ENCODE measurements at places on chromosomes 4 and X.

GRCh38 chrX:143636831-143637230, 930 bp upstream of the SLITRK4 start:
- no peak for DNase-seq

GRCh38 chr4:140037353-140038030, 116.5 kb downstream of the MAML3 start:
- peak; percentile 93 for DNase-seq

DNA sequence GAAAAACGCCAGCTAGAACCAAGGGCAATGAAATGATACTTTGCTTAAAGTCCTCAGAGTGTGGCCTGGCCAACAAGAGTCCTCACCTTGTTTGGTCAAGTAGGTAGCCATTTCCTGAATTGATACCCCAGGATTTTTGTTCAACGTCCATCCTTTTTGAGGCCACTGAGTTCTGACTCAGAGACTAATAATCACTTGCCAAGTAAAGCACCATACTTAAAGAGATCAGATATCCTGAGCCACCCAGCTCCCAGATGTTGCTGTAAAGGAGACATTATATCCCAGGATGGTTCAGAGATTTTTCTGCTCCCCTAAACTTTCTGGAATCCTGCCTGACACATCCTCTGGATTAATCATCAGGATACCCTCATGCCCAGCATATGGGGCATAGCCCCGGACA, 190.9 kb downstream of the RAP1GDS1 start:
- no peak for DNase-seq

- no peak for DNase-seq
Observed at GRCh38 chrX:51047950-51048349, 137.4 kb downstream of the BMP15 start.

DNA sequence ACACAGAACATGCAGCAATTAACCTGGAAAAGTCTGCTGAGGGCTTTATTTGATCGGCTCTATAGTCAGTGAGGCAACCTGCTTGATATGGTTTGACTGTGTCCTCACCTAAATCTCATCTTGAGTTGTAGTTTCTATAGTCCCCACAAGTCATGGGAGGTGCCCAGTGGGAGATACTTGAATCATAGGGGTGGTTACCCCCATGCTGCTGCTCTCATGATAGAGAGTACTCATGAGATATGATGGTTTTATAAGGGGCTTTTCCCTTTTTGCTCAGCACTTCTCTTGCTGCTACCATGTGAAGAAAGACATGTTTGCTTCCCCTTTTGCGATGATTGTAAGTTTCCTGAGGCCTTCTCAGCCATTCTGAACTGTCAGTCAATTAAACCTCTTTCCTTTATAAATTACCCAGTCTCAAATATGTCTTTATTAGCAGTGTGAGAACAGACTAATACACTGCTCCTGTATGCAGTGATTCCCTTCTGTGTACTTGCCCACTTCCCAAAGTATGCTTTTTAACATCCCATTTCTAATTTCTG, 78.2 kb downstream of the NPFFR2 start:
- no peak for DNase-seq

DNA sequence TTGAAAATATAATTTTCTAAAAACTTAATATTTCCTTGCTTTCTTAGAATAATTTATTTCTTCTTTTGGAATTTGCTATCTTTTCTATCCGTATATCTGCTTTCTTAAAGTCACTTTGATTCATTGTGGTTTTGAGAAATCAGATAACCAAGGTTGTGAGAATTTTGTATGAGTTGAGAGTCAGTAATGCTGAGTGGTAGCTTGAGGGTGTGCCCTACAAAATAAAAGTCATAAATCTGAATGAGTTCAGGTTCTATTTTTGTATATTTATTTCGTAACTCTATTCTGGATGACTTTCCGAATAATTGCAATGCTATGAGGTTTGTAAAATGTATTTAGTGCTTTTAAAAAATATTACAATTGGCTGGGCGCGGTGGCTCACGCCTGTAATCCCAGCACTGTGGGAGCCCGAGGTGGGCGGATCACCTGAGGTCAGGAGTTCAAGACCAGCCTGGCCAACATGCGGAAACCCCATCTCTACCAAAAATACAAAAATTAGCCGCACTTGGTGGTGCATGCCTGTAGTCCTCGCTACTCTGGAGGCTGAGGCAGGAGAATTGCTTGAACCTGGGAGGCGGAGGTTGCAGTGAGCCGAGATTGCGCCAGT, 8.9 kb downstream of the COPS4 start:
- no peak for DNase-seq

DNA sequence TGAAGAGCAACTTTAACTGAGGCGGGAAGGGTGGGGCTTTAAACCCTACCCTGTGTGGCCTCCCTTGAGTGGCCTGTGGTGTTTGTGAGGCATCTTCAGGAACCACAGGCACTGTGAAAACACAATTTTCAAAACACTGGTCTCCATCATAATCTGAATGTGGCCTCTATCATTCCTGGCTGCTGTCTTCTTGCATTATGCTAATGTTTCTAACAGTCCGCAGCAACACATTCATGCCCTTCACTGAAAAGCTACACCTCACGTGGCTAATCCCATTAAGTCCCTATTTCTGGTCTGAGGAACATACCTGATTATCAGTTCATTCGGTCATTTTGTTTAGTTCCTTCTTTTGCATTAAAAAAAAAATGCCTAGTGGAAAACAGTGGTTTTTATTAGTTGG, 94.6 kb downstream of the F11 start:
- no peak for DNase-seq

GRCh38 chrX:57227691-57228090, 58.8 kb upstream of the FAAH2 start:
- no peak for DNase-seq

GRCh38 chr4:128831531-128832242, 22.2 kb downstream of the JADE1 start:
- no peak for DNase-seq

GRCh38 chrX:111467896-111468295, 43.5 kb upstream of the SERTM2 start:
- DNase-seq: no peak

GRCh38 chr4:158211222-158211621, 936 bp downstream of the TMEM144 start:
- DNase-seq: no peak

DNA sequence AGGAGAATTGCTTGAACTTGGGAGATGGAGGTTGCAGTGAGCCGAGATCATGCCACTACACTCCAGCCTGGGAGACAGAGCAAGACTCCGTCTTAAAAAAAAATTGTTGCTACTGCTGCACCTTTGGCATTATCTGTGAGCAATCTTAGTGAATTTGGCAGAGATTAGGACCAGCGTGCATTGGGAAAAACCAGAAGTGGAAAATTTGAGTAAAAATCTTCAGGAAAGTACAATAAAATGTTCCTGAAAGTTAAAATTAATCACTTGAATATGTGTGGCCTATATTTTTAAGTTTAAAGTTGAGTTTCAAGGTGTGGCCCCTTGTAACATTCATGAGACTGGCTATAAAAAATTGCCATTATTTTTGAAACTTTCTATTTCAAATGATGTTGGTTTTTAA, 85.1 kb downstream of the SPRY1 start:
- no peak for DNase-seq

GRCh38 chr4:15740764-15741404, 37.2 kb upstream of the CD38 start:
- no peak for DNase-seq

DNA sequence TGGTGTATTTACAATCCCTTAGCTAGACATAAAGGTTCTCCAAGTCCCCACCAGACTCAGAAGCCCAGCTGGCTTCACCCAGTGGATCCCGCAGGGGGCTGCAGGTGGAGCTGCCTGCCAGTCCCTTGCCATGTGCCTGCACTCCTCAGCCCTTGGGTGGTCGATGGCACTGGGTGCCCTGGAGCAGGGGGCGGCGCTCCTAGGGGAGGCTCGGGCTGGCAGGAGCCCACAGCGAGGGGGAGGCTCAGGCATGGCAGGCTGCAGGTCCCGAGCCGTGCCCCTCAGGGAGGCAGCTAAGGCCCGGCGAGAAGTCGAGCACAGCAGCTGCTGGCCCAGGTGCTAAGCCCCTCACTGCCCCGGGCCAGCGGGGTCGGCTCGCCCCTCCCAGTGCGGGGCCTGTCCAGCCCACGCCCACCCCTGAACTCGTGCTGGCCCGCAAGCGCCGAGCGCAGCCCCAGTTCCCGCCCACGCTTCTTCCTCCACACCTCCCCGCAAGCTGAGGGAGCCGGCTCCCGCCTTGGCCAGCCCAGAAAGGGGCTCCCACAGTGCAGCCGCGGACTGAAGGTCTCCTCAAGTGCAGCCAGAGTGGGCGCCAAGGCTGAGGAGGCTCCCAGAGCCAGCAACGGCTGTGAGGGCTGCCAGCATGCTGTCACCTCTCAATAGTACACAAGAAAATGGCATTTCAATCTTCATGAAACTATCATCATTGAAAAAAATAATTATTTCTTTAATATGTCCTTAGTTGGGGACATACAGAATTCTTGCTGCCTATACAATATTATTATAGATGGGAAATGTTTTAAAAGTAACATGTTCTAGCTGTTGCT, 189.1 kb downstream of the SLC7A11 start:
- DNase-seq: no peak

DNA sequence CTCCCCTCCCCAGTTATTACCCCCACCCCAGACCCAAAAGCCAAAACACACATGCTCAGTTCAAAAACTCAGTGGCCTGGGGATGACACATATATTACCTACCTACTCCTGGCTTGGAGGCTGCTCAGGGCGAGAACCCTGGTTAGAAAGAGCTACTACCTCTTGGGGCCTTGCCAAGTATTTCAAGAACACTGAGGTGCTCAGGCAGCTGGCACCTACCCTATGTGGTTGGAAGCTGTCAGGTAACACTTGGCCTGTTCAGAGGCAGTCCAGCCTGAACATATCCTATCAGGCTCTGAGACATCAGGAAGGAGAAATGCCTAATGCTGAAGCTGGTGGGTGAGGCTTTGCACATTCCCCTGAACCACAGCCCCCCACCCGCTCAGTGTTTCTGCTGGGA, 4.9 kb downstream of the BCAP31 start:
- DNase-seq: no peak

GRCh38 chr4:80586716-80587115, 251.2 kb downstream of the CFAP299 start:
- no peak for DNase-seq

GRCh38 chr4:42497142-42497910, 100.0 kb downstream of the SHISA3 start:
- no peak for DNase-seq

- no peak for DNase-seq
Observed at GRCh38 chr4:158836002-158836369, 67.2 kb downstream of the FNIP2 start.

GRCh38 chr4:14234307-14234706, 606.8 kb upstream of the BOD1L1 start:
- DNase-seq: no peak

GRCh38 chr4:82721819-82722423, 76.7 kb downstream of the SCD5 start:
- no peak for DNase-seq

GRCh38 chr4:40227284-40227683, 30.5 kb downstream of the RHOH start:
- no peak for DNase-seq

DNA sequence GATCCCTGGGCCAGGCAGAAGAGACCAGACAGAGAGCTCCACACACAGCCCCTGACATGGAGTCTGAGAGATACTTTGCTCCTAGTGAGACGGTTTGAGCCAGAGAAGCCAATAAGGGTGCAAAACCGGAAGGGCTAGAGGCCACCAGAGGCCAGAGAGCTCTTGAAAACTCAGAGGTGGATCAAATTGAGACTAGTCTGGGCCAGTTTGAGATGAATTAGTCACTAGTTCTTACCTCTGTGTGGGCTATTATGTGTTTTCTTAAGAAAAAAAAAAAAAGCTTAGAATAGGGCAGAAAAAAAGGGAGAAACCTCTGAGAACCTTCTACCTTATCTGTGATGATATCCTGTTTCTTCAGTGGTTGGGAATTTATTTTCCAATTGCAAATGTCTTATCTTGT, 110.4 kb upstream of the EDNRA start:
- no peak for DNase-seq

GRCh38 chrX:115373308-115373707, 83.8 kb downstream of the LUZP4 start:
- DNase-seq: no peak

DNA sequence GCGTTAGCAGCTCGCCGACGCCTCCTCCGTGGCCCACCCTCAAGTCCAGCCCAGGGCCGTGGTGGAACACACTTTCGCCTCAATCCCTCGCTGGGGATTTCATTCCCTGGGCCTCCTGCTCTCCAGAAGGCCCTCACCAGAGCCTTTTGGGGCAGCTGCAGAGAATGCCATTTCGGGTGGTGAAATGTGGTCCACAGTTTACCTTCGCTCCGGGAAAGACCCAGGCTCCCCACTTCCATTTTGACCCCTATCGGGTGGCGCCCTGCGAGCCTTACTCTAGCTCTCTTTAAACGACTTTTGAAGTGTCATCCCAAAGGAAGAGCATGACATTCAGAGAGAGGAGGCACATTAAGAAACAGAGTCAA, 496 bp downstream of the SH2D1A start:
- DNase-seq: no peak

GRCh38 chr4:2743518-2744445, 12.4 kb downstream of the TNIP2 start:
- DNase-seq: no peak

- no peak for DNase-seq
Observed at GRCh38 chrX:118760025-118760424, 32.6 kb downstream of the IL13RA1 start.

GRCh38 chr4:6123976-6124375, 76.4 kb downstream of the JAKMIP1 start:
- DNase-seq: no peak

DNA sequence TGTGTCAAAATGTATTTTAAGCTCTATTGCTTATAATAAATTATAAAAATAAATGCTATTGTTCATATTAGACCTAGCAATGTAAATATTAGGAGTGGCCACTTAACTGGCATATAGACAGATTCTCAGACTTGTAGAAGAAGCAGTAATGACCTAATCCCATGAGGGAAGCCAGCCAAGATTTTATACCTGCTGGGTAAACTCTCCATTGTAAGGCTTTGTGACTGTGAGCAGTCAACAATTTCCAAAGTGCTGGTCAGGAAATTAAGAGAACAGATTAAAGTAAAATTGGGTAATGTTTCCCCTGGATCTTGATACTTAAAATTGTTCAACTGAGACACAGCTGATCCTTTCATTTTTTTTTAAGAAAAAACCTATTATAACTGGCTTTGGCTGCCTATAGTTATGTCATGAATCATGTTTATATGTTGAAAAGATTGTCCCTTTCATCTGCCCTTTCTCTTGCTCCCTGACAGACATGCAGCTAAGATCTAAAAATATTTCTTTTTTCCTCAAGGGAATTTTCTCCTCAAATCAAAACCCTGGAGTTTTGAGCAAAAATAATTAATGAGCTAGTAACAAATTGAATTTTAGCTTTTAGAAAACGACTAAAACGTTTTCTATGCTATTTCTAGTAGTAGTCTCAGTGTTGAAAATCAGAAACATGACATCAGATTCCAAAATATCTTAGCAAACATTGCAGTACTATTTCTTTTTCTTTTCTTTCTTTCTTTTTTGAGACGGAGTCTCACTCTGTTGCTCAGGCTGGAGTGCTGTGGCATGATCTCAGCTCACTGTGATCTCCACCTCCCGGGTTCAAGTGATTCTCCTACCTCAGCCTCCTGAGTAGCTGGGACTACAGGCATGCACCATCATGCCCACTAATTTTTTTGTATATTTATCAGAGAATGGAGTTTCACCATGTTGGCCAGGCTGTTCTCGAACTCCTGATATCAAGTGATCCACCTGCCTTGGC, 77.9 kb downstream of the ADGRL3 start:
- no peak for DNase-seq

Data from A549 (cell line).